ENCODE measurements at places on chromosomes 3 and 15.
A peak's percentile ranks its signal among the peaks of the same experiment; 100 is the strongest.

DNA sequence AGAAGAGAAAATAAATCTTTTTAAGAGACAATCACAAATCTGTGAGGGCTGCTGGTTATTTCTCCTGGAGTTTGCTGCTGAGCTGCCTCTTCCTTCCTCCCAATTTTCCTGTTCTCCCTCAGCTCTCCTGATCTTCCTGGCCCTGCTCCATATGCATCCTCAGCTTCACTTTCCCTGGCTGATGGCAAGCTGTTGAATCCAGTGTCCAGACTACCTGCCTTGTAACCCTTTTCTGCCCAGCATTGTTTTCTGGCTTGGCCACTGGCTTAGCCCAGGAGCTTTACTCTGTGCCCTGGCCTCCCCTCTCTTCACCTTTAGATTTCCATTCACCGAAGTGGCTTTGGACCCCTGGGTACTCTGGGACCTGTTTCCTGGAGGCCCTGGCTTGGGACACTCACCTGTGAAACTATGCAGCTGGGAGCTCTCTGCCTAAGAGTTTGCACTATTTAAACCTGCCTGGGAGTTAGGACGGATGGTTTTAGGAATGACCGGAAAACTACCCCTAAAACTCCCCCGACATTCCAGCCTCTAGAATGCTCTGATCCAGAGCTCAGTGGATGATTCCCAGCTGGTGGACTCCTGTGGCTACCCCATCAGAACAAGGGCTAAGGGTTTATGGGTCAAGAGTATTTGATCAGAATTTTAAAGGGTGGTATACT, 90.0 kb downstream of the RBPMS2 start:
- H3K4me1 ChIP-seq: no peaks in the 10 kb centered on the region
- peaks cover 86% of the 10 kb centered on the region for H3K36me3 ChIP-seq
- H3K4me3 ChIP-seq: no peak overlapping the region
- no peak overlapping the region for H3K27ac ChIP-seq

GRCh38 chr15:66228807-66229735, 24.5 kb downstream of the MEGF11 start:
- H3K27ac ChIP-seq: no peak overlapping the region
- H3K4me3 ChIP-seq: no peak overlapping the region
- no peaks in the 10 kb centered on the region for H3K4me1 ChIP-seq

DNA sequence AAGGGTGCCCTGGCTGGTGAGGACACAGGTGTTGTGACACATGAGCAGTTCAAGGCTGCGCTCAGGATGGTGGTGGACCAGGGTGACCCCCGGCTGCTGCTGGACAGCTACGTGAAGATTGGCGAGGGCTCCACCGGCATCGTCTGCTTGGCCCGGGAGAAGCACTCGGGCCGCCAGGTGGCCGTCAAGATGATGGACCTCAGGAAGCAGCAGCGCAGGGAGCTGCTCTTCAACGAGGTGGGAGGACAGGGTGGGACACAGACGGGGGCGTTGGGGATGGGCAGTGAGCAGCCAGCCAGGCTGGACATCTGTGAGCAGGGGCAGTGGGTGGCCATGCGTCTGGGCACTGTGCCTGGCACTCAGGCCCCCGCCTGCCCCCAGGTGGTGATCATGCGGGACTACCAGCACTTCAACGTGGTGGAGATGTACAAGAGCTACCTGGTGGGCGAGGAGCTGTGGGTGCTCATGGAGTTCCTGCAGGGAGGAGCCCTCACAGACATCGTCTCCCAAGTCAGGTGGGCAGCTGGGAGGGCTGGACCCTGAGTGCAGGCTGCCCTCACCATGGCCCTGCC, 10.3 kb downstream of the ANKRD63 start:
- DNase-seq: no peak
- peaks cover 4% of the 10 kb centered on the region for H3K27me3 ChIP-seq
- H3K27ac ChIP-seq: no peak overlapping the region
- H3K4me3 ChIP-seq: no peak overlapping the region

DNA sequence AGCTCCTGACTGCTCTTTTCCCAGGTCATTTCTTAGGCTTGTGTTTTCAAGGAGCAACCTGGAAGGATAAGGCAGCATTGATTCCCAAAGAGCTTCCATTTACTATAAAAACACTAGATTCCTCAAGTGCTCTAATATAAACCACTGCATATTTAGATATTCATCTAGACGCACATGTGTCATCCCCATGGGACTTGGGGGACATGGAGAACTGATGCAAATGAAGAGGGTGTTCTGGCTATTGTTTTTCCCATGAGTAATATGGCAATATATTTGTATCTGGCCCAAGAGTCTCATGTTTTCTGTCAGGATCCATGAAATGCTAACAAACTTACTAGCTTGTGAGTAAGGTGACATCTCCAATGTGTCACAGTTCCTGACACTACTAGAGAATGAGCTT, 31.3 kb downstream of the HACD2 start:
- H3K27ac ChIP-seq: no peak overlapping the region
- no peak overlapping the region for H3K4me3 ChIP-seq
- H3K27me3 ChIP-seq: no peaks in the 10 kb centered on the region
- H3K36me3 ChIP-seq: peaks cover 11% of the 10 kb centered on the region
- DNase-seq: no peak

DNA sequence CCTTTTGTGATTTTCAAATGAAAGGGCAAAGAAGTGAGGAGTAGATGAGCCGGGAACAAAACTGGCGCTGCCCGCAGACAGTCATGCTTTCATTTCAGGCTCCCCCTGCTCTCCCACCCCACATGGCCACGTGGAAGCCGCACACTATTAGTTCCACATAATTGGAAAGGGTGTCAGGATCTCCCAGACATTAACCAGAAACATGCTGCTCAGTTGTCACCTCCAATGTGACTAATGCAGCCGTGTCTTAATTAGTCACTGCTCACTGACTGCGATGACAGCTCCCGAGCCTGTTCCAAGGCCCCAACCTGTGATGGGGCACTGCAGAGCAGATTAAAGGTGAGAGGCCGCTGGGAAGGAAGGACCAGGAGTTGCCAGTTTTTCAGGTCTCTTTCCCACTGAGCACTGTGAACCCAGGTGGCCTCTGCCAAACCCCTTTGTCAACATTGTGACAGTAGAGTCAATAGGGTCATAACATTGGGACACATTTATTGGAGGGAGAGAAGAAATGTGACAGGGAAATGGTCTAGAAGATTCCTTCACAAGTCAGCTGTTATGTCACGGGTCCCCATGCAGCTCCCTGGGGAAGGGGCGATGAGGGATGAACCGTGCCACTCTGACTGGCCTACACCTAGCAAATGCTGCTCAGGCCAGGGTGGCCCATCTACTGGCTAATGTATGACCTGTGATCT, 38.6 kb upstream of the SFMBT1 start:
- H3K27me3 ChIP-seq: no peaks in the 10 kb centered on the region
- no peak for DNase-seq
- H3K4me3 ChIP-seq: no peak overlapping the region
- H3K36me3 ChIP-seq: 0 out of 2 replicates have a peak, but pooled peaks cover 6% of the 10 kb centered on the region

- peaks cover 18% of the 10 kb centered on the region for H3K4me1 ChIP-seq
- H3K36me3 ChIP-seq: peaks cover 1% of the 10 kb centered on the region
- no peak overlapping the region for H3K4me3 ChIP-seq
- H3K27me3 ChIP-seq: no peaks in the 10 kb centered on the region
Observed at GRCh38 chr15:80154336-80154735, 1.5 kb downstream of the FAH start.

- no peak for DNase-seq
- H3K36me3 ChIP-seq: peaks cover 68% of the 10 kb centered on the region
- H3K27ac ChIP-seq: no peak overlapping the region
- no peaks in the 10 kb centered on the region for H3K4me1 ChIP-seq
Observed at GRCh38 chr3:125478326-125478725, 41.7 kb downstream of the SNX4 start.

DNA sequence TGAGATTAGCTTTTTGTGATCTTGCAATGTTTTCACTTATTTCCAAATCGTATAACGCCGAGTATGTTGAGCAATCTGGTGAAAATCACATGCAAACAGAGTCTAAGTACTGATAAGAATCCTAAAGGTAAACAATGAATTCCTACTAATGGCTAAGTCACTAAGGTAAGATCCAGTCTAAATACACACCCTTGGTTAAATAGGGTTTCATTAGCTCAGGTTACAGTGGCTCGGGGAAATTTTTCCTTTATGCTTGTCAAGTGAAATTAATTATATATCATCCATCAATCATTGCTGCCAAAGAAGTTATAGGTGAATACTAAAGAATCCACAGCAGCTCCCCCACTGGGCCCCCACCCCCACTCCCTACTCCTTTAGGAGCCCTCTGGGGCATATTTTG, 139.3 kb downstream of the SOX2 start:
- H3K36me3 ChIP-seq: no peaks in the 10 kb centered on the region
- DNase-seq: no peak
- no peak overlapping the region for H3K4me3 ChIP-seq
- no peak overlapping the region for H3K27ac ChIP-seq
- no peaks in the 10 kb centered on the region for H3K27me3 ChIP-seq
- H3K4me1 ChIP-seq: no peaks in the 10 kb centered on the region

DNA sequence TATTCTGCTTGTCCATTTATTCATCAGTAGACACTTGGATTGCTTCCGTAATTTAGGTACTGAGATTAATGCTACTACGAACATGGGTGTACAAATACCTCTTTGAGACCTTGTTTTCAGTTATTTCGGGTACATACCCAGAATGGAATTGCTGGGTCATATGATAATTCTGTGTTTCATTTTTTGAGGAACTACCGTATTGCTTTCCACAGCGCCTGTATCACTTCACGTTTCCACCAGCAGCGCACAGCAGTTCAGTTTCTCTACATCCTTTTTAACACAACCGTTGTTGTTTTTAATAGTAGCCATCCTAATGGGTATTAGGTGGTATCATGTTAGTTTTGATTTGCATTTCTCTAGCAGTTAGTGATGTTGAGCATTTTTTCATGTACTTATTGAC, 9.5 kb downstream of the PAK2 start:
- no peaks in the 10 kb centered on the region for H3K27me3 ChIP-seq
- H3K36me3 ChIP-seq: peaks cover 57% of the 10 kb centered on the region
- H3K4me1 ChIP-seq: no peaks in the 10 kb centered on the region
- H3K27ac ChIP-seq: no peak overlapping the region

- DNase-seq: no peak
- H3K36me3 ChIP-seq: no peaks in the 10 kb centered on the region
- H3K4me3 ChIP-seq: no peak overlapping the region
- no peaks in the 10 kb centered on the region for H3K4me1 ChIP-seq
- H3K27me3 ChIP-seq: no peaks in the 10 kb centered on the region
Observed at GRCh38 chr3:40054568-40055222, 245.3 kb downstream of the MYRIP start.

GRCh38 chr3:86978111-86978551, 12.8 kb downstream of the VGLL3 start:
- no peaks in the 10 kb centered on the region for H3K4me1 ChIP-seq
- no peak overlapping the region for H3K4me3 ChIP-seq
- no peaks in the 10 kb centered on the region for H3K36me3 ChIP-seq
- DNase-seq: no peak

- no peaks in the 10 kb centered on the region for H3K4me1 ChIP-seq
- no peak overlapping the region for H3K4me3 ChIP-seq
- no peaks in the 10 kb centered on the region for H3K27me3 ChIP-seq
- no peak for DNase-seq
Observed at GRCh38 chr3:29605845-29606244, 325.0 kb downstream of the RBMS3 start.

- no peak overlapping the region for H3K4me3 ChIP-seq
- no peaks in the 10 kb centered on the region for H3K36me3 ChIP-seq
- H3K27ac ChIP-seq: no peak overlapping the region
- H3K4me1 ChIP-seq: no peaks in the 10 kb centered on the region
- no peak for DNase-seq
Observed at GRCh38 chr3:184769382-184770170, 42.4 kb upstream of the VPS8 start.

DNA sequence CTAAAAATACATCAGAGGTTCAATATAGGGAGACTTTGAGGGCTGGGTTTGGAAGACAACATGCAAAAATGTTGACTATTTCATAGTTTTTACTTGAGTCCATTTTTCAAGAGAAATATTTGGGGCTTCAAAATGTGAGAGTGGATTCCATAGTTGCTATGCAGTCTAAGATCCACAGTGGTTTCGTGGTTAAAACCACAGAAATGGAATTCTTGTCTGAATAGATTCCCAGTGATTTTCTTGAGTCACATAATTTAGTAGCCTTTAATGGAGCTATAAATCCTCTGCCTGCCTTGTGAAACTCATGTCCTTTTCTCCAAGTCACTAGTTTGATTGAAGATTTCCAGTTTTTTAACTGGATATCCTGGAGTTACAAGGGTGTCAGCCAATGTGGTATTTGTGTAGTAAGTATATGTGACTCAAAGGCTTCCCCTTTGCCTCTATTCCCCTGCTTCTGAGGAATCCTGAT, 94.7 kb upstream of the RBMS3 start:
- no peak for DNase-seq
- no peak overlapping the region for H3K27ac ChIP-seq
- H3K36me3 ChIP-seq: no peaks in the 10 kb centered on the region
- H3K4me3 ChIP-seq: no peak overlapping the region
- H3K27me3 ChIP-seq: no peaks in the 10 kb centered on the region
- H3K4me1 ChIP-seq: peaks cover 7% of the 10 kb centered on the region

- H3K4me3 ChIP-seq: no peak overlapping the region
- H3K27ac ChIP-seq: no peak overlapping the region
- H3K4me1 ChIP-seq: no peaks in the 10 kb centered on the region
- no peaks in the 10 kb centered on the region for H3K27me3 ChIP-seq
Observed at GRCh38 chr3:138442433-138442832, 8.0 kb downstream of the ESYT3 start.

DNA sequence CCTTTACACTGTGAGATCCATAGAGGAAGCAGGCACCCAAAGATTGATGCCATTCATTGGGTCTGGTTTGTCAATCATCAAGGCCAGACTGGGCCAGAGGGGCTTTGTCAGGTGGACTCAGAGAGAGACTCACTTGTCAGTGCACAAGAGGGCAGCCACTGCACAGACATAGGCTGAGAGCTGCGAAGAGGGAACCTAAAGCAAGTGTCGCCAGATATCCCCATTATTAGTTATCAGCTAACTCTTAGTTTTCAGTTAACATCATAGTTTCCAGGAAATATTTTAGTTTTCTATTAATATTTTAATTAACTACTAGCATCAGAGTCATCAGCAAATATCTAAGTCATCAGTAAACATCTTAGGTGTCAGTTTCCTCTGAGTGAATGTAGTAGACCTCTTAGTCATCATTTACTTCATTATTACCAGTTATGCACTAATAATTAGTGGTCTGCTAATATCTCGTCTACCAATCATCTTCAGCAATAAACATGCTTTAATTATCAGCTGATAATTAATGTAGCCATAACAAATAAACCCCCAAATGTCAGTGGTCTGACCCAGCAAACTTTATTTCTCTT, 41.7 kb upstream of the LIMD1 start:
- H3K4me1 ChIP-seq: no peaks in the 10 kb centered on the region

GRCh38 chr3:129602309-129602708, 4.2 kb downstream of the PLXND1 start:
- H3K27ac ChIP-seq: peak overlapping the region; percentile 84

DNA sequence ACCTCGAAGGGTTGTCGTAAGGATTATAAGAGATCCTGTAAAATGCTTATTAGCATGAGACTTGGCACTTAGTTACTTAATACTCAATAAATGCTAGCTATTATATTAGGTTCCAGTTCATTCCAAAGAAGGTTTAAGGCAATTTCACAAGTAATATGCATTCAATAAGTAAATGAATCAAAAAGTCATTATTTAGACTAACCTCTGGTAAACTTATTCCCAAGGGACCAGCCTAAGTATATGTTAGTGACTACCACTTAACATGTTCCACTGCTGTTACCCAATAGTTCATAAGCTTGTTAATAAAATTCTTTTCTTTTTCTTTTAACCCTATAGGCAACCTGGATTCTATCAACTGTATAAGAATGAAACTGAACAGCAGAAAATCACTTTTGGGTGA, 5.1 kb downstream of the PDCD10 start:
- no peaks in the 10 kb centered on the region for H3K36me3 ChIP-seq
- DNase-seq: no peak
- no peak overlapping the region for H3K27ac ChIP-seq
- H3K27me3 ChIP-seq: no peaks in the 10 kb centered on the region

Data from DND-41 (cell line).